ENCODE measurements at places on chromosomes 6 and 20. TPM values are rescaled to one million over a fixed set of nuclear protein-coding genes. Genes with fewer than 3 reads are reported as not detected.

Gene BAG2
- 5.1 TPM for total RNA-seq

Gene TSPO2
- total RNA-seq, result not detected

GRCh38 chr20:54208548-54209176 is 775 bp downstream of the PFDN4 start:
- peak overlapping the region; percentile 99 for H3K27ac ChIP-seq
- DNase-seq, result no peak
- H3K4me3 ChIP-seq, result peak overlapping the region; percentile 99
- H3K36me3 ChIP-seq, result no peaks in the 10 kb centered on the region

Gene REPS1
- total RNA-seq, result 39.1 TPM

- no peak for DNase-seq
- H3K4me3 ChIP-seq, result no peak overlapping the region
Observed at GRCh38 chr6:137769797-137770362, 97.2 kb upstream of the TNFAIP3 start.

Gene RHAG
- not detected for total RNA-seq

- no peak overlapping the region for H3K27ac ChIP-seq
- DNase-seq, result no peak
- no peaks in the 10 kb centered on the region for H3K36me3 ChIP-seq
- no peaks in the 10 kb centered on the region for H3K27me3 ChIP-seq
- no peak overlapping the region for H3K4me3 ChIP-seq
Observed at GRCh38 chr6:142367501-142368018, 65.8 kb downstream of the ADGRG6 start.

- H3K27ac ChIP-seq, result peak overlapping the region; percentile 9
- H3K4me3 ChIP-seq, result no peak overlapping the region
- H3K36me3 ChIP-seq, result no peaks in the 10 kb centered on the region
- DNase-seq, result no peak
- H3K4me1 ChIP-seq, result no peaks in the 10 kb centered on the region
Observed at GRCh38 chr20:22575087-22575721, 9.2 kb downstream of the FOXA2 start.

DNA sequence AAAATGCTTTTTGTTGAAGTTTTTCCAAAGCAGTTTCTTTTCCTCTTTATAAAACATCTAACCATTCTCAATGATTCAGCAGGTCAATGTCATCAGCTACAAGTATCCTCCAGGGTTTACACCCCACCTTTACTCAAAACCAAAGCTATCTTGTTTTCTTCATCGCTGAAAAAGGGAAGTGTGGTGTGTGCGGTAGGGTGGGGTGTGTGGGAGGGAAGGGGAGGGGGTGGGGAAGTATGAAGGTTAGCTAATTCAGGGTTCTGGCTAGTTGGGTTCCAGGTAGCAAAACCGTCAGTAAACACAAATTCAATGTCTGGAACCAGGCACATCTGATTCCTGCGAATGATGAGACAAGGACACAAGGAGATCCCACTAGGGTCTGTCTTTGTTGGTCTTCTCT is 189.6 kb downstream of the GJA10 start:
- no peaks in the 10 kb centered on the region for H3K27me3 ChIP-seq
- no peak overlapping the region for H3K4me3 ChIP-seq
- no peak for DNase-seq
- no peaks in the 10 kb centered on the region for H3K36me3 ChIP-seq
- no peaks in the 10 kb centered on the region for H3K4me1 ChIP-seq
- H3K27ac ChIP-seq, result no peak overlapping the region

- H3K27me3 ChIP-seq, result no peaks in the 10 kb centered on the region
- no peak for DNase-seq
- H3K4me3 ChIP-seq, result no peak overlapping the region
Observed at GRCh38 chr6:112203577-112204349, 50.6 kb downstream of the LAMA4 start.

- peaks cover 8% of the 10 kb centered on the region for H3K4me1 ChIP-seq
- DNase-seq, result no peak
- peaks cover 41% of the 10 kb centered on the region for H3K27me3 ChIP-seq
- H3K4me3 ChIP-seq, result no peak overlapping the region
- H3K36me3 ChIP-seq, result no peaks in the 10 kb centered on the region
Observed at GRCh38 chr20:17223553-17223952, 3.3 kb upstream of the PCSK2 start.

DNA sequence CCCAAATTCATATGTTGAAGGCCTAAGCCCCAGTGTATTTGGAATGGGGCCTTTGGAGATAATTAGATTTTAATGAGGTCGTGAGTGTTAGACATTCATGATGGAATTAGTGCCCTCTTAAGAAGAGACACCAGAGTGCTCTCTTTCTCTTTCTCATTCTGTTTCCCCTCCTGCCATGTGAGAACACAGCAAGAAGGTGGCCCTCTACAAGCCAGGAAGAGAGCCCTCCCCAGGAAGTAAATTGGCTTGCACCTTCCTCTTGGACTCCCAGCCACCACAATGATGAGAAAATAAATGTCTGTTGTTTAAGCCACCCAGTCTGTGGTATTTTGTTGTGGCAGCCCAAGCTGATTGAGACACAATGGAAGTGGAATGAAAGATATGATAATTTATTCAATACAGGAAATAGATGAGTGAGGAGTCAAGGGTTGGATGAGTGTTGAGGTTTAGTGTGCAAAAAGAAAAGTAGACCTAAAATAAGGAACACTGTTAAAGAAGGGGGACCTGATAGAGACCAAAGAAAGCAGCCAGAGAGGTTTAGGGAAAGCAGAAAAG is 25.9 kb upstream of the ATXN1 start:
- no peak overlapping the region for H3K27ac ChIP-seq
- H3K36me3 ChIP-seq, result no peaks in the 10 kb centered on the region
- H3K27me3 ChIP-seq, result no peaks in the 10 kb centered on the region
- no peaks in the 10 kb centered on the region for H3K4me1 ChIP-seq
- DNase-seq, result no peak
- no peak overlapping the region for H3K4me3 ChIP-seq

- no peaks in the 10 kb centered on the region for H3K36me3 ChIP-seq
- no peaks in the 10 kb centered on the region for H3K4me1 ChIP-seq
- H3K4me3 ChIP-seq, result no peak overlapping the region
- no peaks in the 10 kb centered on the region for H3K27me3 ChIP-seq
Observed at GRCh38 chr6:19755181-19755580, 82.0 kb upstream of the ID4 start.

DNA sequence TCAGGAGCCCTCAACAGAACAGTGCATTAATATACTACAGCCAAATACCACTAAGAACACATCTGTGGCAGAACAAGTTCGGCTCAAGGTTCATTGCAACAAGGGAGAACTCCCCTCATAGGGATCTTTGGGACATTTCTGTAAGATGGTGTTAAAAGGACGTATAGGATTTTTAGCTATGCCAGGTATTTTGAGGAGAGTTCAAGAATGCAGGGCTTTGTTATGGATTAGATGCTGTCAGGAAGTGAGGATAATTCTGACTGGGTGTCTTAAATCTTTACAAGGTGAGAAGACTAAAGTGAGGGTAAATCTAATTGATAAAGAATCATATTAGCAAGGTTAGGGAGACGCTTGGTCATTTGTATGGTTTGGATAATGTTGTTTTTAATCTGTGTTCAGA is 83.7 kb upstream of the AHI1 start:
- no peaks in the 10 kb centered on the region for H3K36me3 ChIP-seq
- no peaks in the 10 kb centered on the region for H3K27me3 ChIP-seq

Gene CDH26
- 8.4 TPM for total RNA-seq

DNA sequence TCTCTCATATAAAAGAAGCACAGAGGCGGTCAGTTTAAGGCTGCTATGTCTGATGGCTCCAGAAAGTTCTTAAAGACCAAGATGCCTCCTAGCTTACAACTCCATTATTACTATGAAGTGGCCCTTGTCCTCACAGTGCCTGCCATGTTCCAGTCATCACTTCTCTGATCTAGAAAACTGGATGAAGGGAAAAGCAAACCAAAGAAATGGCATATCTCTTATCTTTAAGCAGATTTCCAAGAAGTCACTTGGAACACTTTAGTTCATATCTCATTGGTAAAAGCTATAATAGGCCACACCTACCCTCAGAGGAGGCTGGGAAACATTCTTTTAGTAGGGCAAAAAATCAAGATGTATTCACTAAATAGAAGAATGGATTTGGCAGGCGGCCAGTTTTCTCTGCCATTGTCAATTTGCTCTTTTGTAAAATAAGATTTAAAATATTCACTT is 289.6 kb downstream of the TBC1D7 start:
- no peak overlapping the region for H3K27ac ChIP-seq
- H3K36me3 ChIP-seq, result no peaks in the 10 kb centered on the region
- H3K4me1 ChIP-seq, result peaks cover 23% of the 10 kb centered on the region
- no peak for DNase-seq
- H3K27me3 ChIP-seq, result no peaks in the 10 kb centered on the region

DNA sequence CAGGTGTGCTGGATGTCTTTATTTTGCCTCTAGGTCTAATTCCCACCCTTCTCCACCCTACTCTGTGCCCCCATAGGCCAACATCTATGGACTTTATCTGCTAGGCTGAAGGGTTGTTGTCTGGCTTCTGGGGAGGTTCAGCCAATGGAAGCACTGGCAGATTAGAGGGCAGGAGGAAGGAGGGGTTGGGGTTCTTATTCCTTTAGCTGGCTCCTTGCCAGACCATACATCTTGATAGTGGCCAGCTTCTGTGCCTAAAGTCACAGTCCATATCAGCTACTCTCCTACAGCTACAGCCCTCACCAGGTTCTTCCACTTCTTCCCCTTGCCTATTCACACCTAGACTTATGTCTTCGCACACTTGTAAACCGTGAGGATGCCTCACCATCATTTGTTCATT is 41.1 kb downstream of the ROS1 start:
- H3K36me3 ChIP-seq, result no peaks in the 10 kb centered on the region
- H3K4me1 ChIP-seq, result peaks cover 9% of the 10 kb centered on the region
- DNase-seq, result no peak
- no peak overlapping the region for H3K4me3 ChIP-seq
- no peaks in the 10 kb centered on the region for H3K27me3 ChIP-seq
- no peak overlapping the region for H3K27ac ChIP-seq

GRCh38 chr6:157877573-157878438 is 54.8 kb downstream of the SNX9 start:
- H3K27me3 ChIP-seq, result peaks cover 13% of the 10 kb centered on the region
- H3K27ac ChIP-seq, result no peak overlapping the region
- DNase-seq, result no peak
- H3K4me3 ChIP-seq, result no peak overlapping the region
- peaks cover 26% of the 10 kb centered on the region for H3K4me1 ChIP-seq

All from lower lobe of right lung (tissue), 2 donors.